ENCODE measurements at places on chromosomes 4 and X.

- no peak for DNase-seq
Measured at GRCh38 chrX:39616098-39616729, 481.5 kb downstream of the BCOR start.

DNA sequence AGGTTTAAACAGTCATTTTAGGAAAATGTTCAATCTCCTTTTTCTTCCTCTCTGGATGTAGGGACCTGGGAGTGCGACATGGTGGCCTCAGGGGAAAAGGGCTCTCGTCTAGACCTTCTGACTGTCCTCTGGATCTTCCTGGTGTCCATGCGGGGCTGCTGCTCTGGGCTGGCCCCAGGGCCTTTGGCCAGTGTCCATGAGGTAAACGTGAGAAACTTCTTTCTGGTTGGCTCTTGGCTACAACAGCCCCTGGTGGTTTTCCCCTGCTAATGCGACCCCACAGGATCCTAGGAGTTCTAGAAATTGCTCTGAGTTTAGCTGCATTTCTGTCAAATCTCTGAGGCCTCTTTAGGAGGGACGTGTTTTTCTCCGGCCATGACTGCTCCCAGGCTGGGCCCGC lies 85.7 kb downstream of the MFAP3L start:
- DNase-seq, result no peak

GRCh38 chr4:130288576-130288975 lies 1192.6 kb downstream of the C4orf33 start:
- DNase-seq, result peak; percentile 2

GRCh38 chrX:118499295-118499694 lies 3.7 kb downstream of the DOCK11 start:
- DNase-seq, result no peak

GRCh38 chrX:152641996-152642395 lies 4.3 kb downstream of the GABRQ start:
- no peak for DNase-seq

- no peak for DNase-seq
Measured at GRCh38 chr4:86706923-86707597, 112.9 kb downstream of the PTPN13 start.

GRCh38 chr4:186725469-186726425 lies 2.1 kb upstream of the FAT1 start:
- DNase-seq, result peak; percentile 88

GRCh38 chr4:185479507-185479971 lies 8.0 kb upstream of the CCDC110 start:
- no peak for DNase-seq
